ENCODE measurements at places on chromosomes 16 and 17. TPM values are rescaled to one million over a fixed set of nuclear protein-coding genes. Genes with fewer than 3 reads are reported as not detected.

CFAP119 gene
- total RNA-seq = 6.0 TPM

KRT39 gene
- total RNA-seq = not detected

GRCh38 chr17:79951361-79952264, 84.1 kb downstream of the TBC1D16 start:
- DNase-seq = no peak

- no peak for DNase-seq
Observed at GRCh38 chr17:44084131-44084538, 13.6 kb downstream of the G6PC3 start.

Measured in transverse colon (tissue), 4 donors.